ENCODE measurements at places on chromosomes 11 and 22.

DNA sequence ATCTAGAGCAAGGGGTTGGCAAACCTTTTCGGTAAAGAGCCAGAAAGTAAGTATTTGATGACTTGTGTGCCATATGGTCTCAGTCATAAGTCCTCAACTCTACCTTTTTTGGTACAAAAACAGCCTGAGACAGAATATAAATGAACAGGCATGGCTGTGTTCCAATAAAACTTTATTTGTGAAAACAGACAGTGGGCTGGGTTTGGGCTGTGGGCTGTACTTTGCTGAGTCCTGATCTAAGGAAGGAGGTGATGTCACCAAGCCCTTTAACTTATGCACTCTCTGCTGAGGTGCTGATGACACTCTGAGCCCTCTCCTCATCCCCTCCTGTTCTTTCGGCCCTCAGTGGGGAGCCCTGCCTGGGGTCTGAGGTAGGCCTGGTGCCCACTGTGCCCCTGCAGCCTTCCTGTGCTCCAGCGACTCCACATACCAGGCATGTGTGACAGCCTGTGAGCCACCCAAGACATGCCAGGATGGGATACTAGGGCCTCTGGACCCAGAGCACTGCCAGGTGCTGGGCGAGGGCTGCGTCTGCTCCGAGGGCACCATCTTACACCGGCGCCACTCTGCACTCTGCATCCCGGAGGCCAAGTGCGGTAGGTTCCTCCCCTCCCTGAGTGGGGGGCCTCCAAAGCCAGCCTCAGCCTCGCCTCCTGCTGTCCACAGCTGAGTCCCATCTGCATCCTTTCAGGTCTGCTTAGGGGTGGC, 85.9 kb upstream of the MYOD1 start:
- DNase-seq = no peak

DNA sequence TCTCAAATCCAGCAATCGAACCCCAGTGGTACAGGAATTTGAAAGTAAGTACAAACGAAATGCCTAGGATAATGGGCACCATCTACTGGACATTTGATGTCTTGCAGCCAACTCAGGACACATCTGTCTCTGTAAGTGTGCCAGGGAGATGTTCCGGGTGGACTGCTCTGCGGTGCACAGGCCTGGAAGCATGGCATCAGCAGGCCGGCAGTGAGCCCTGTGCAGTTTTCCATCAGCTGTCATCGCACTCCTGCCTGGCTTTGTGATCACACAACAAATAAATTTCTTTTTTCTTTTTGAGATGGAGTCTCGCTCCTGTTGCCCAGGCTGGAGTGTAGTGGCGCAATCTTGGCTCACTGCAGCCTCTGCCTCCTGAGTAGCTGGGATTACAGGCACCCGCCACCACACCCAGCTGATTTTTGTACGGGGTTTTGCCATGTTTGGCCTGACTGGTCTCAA, 71.0 kb downstream of the JAM3 start:
- peak; percentile 82 for DNase-seq

- DNase-seq = no peak
These were observed 19.8 kb downstream of the EIF1AD start for GRCh38 chr11:65981972-65982823.

DNA sequence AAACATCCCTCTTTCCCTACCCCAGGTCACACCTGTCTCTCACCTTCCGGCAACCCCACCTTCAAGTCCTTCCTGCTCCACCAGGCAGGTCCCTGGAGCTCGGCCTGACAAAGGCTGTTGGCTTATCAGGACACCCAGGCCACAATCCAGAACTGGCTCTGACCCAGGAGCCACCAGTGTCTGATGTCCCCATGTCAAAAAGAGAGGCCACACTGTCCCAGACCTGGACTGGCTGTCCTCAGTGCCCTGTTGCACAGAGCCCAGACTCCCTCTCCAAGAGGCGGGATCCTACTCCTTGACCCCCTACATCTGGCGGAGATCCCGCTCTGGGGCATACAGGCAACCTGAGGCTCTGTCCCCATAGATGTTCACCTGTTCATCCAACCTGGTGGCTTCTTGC, 116.0 kb downstream of the MN1 start:
- no peak for DNase-seq

DNA sequence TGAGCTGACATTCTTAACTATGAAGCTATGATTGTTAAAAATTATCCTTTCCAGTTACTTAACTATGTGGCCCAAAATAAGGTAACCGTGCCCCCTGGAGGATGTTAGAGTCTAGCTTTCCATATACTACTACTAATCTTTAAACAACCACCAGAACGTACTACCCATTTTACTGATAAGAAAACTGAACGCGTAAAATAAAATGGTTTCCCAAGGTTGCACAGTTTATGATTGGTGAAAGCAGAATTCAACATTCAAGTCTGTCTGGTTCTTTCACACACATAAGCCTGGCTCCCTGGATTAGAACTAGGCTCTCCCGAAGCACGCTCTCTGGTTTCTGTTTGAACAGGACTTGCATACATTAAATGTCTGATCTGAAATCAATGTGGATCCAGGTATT, 437.8 kb upstream of the CCDC90B start:
- DNase-seq = peak; percentile 69

DNA sequence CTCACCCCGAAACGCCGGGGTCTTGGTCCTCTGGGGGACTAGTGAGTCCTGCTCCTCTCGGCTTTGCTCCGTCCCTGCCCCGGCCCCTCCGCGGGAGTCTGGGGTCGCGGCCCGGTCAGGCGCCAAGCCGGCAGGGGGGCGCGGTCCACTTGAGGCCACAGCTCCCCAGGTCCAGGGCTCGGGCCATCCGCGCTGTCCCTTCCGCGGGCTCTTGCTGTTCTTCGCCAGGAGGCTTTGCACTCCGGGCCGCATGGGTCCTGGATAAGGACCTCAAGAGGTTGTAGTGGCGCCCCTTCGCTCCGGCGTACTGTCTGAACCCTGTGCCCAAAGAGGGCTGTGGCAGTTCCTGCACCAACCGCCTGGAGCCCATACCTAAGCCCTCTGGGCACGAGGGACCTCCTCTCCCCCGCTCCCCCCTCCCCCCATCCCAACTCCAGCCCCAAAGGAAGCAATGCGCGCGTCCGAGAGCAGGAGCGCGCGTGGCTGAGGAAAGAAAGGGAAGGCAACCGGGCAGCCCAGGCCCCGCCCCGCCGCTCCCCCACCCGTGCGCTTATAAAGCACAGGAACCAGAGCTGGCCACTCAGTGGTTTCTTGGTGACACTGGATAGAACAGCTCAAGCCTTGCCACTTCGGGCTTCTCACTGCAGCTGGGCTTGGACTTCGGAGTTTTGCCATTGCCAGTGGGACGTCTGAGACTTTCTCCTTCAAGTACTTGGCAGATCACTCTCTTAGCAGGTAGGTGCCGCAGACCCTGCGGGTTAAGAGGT, at the start of gene ADM:
ADM (plus strand) TSS at position 579 of the 767 bp plus-strand sequence. CDS start 628 bp downstream, outside the sequence.
- peak; percentile 72 for DNase-seq

DNA sequence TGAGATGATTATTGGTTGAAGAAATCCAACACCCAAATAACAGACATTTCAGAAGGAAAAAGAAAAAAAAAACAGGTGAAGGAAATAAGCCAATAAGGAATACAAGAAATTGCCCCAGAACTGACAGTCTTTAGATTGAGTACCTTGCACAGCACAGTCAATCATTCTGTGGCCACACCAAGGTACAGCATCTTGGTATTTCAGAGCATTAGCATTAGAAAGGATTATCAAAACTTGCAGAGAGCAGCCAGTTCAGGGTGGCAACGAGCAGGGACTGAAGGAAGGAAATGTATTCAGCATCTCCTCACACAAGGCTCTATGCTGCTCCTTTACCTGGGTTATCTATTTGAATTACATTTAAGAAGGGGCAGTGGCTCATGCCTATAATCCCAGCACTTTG, 2.1 kb downstream of the ADA2 start:
- peak; percentile 28 for DNase-seq

GRCh38 chr11:60431251-60431650, 1.9 kb downstream of the MS4A5 start:
- no peak for DNase-seq

GRCh38 chr22:44587737-44588310, 89.8 kb upstream of the RTL6 start:
- DNase-seq = peak; percentile 21

DNA sequence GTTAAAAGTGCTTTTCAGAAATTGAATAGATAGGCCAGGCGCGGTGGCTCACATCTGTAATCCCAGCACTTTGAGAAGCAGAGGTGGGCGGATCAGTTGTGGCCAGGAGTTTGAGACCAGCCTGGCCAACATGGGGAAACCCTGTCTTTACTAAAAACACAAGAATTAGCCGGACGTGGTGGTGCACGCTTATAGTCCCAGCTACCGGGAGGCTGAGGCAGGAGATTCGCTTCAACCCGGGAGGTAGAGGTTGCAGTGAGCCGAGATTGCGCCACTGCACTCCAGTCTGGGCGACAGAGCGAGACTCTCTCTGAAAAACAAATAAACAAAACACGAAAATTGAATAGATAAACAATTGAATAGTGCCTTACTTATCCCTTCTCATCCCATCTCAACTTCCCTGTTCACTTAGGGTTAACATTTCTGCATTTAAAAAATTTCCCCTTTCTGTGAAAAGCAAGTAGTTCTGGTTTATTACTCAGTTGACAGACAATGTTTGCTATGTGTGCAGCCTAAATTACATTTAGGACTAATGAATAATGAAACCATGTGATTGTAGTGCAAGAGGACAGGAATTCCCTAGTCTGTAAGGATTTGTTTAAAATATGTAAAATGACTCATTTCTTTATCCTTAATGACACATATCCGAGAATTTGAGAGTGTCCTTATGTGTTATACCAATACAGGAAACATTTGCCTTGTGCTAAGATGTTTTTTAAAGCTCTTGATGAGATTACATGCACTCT, 6.0 kb downstream of the RNF169 start:
- DNase-seq = no peak

DNA sequence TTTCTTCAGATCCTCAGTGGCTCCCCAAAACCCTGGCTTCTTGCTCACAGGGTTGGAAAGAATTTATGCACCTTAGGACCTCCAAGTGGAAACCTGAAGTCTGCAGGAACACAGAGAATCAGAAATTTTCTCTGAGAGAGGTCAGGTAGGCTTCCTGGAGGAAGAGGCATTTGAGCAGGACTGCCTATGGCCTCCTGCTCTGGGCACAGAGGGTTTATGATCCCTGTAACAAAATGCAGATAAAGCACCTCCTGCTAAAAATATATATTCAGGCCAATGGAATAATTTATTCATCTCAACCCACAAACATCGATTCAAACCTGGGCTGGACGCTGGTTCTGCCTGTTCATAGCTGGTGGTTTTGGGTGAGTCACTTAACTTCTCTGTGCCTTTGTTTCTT, 68.1 kb upstream of the FGF3 start:
- DNase-seq = no peak

DNA sequence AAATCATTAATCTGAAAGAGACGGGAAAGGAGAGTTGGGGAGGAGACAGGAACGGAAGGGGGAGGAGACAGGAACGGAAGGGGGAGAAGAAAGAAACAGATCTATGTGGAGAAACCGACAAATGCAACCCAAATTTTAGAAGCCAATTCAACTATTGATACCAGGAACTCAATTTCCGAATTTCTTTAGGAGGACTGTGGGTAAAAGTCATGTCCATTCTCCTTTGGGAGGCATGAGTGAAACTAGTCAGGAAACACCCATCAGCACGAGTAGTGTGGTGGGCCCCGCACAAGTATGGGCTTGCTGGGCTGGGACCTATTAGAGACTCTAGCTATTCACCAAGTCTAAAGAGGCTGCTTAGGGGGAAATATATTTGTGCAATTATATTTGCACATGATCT, 18.1 kb downstream of the ANO3 start:
- no peak for DNase-seq

- peak; percentile 76 for DNase-seq
These were observed 16.2 kb upstream of the EIF4G2 start for GRCh38 chr11:10824888-10825287.

DNA sequence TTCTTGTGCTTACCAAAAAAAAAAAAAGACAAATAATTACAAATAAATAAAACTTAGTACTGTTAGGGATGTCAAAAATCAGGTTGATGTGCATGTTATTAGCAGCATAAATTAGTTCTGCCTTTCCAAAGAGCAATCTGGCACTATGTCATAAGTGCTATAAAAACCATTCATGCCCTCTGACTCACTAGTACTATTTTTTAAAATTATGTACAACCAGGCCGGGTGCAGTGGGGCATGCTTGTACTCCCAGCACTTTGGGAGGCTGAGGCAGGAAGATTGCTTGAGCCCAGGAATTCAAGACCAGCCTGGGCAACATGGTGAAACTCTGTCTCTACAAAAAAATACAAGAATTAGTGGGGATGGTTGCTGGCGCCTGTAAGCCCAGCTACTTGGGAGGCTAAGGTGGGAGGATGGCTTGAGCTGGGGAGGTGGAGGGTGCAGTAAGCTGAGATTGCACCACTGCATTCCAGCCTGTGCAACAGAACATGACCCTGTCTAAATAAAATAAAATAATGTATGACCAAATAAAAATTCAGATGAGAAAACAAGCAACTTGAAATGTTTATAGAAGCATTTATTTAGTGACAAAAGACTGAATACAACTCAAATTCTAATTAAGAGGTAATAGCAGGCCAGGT, 25.3 kb downstream of the UEVLD start:
- DNase-seq = no peak

DNA sequence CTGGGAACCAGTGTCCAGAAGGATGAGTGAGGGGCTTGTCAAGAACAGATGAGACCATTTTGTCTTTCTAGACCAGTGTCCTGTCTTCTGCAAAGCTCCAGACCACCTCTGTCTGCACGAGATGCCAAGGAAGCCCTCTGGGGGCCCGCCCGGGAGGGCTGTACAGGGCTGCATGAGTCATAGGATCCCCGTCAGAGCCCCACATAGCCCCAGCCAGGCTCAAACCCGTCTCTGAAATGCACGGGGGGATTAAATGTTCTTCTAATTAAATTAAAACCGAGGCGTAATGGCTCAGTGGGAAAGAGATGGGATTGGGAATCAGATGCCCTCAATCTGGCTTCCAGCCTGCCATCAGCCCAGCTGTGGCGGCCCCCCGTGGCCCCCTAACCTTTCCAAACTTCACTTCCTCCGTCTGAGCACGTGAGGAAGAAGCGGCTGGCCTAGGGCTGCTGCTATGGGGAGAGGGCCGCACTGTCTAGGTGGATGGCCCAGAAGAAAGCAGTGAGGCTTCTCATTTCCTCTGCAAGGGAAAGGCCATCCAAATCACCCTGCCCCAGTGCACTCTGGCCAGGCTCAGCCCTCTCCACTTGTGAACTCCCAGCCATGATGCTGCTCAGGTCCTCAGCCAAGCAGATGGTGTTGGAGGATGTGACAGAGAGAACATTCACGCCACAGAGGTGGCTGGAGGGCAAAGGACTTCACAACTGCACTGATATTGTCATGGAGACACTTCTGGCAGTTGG, 32.8 kb downstream of the KCNQ1OT1 start:
- no peak for DNase-seq

- peak; percentile 66 for DNase-seq
These were observed 1.1 kb downstream of the CSTF3 start for GRCh38 chr11:33160136-33160535.
